ENCODE measurements at places on chromosomes 4 and X. TPM values are rescaled to one million over a fixed set of nuclear protein-coding genes. Genes with fewer than 3 reads are reported as not detected.

- no peaks in the 10 kb centered on the region for H3K36me3 ChIP-seq
- H3K27ac ChIP-seq, result peak overlapping the region; percentile 53
- no peak overlapping the region for H3K4me3 ChIP-seq
- peaks cover 3% of the 10 kb centered on the region for H3K4me1 ChIP-seq
These were observed 38.6 kb downstream of the PHOX2B start for GRCh38 chr4:41709844-41710481.

GRCh38 chrX:39953879-39954278, 143.9 kb downstream of the BCOR start:
- H3K4me1 ChIP-seq, result 0 out of 2 replicates have a peak, but pooled peaks cover 1% of the 10 kb centered on the region
- H3K27ac ChIP-seq, result no peak overlapping the region
- DNase-seq, result peak; percentile 81
- H3K27me3 ChIP-seq, result peaks cover 43% of the 10 kb centered on the region
- H3K4me3 ChIP-seq, result no peak overlapping the region
- no peaks in the 10 kb centered on the region for H3K36me3 ChIP-seq

DNA sequence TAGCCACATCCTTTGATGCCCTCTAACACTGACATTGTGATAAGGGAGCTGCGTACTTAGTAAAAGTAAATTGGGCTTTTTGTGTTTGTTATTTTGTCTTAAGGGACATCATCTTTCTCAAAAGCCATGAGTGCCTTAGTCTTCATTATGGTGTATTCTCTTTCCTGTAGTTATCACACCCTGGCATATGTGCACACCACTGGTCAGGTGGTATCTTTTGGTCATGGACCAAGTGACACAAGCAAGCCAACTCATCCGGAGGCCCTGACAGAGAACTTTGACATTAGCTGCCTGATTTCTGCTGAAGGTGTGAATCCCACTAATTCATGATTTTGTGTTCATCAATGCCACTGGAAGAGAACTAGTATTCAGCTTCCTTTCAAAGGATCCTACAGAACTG, 18.0 kb downstream of the HERC6 start:
- no peak overlapping the region for H3K27ac ChIP-seq
- H3K4me1 ChIP-seq, result no peaks in the 10 kb centered on the region
- no peaks in the 10 kb centered on the region for H3K36me3 ChIP-seq
- no peaks in the 10 kb centered on the region for H3K27me3 ChIP-seq
- no peak overlapping the region for H3K4me3 ChIP-seq

GRCh38 chrX:94121799-94122198, 447.8 kb downstream of the FAM133A start:
- no peak for DNase-seq
- H3K27ac ChIP-seq, result no peak overlapping the region
- no peaks in the 10 kb centered on the region for H3K27me3 ChIP-seq
- H3K36me3 ChIP-seq, result no peaks in the 10 kb centered on the region

GRCh38 chr4:168152837-168153500, 60.6 kb downstream of the ANXA10 start:
- H3K4me3 ChIP-seq, result no peak overlapping the region
- no peak overlapping the region for H3K27ac ChIP-seq
- no peaks in the 10 kb centered on the region for H3K4me1 ChIP-seq
- DNase-seq, result no peak
- no peaks in the 10 kb centered on the region for H3K27me3 ChIP-seq
- no peaks in the 10 kb centered on the region for H3K36me3 ChIP-seq

- no peak overlapping the region for H3K4me3 ChIP-seq
- DNase-seq, result no peak
- no peaks in the 10 kb centered on the region for H3K36me3 ChIP-seq
- H3K4me1 ChIP-seq, result peaks cover 6% of the 10 kb centered on the region
These were observed 153.5 kb downstream of the MGST2 start for GRCh38 chr4:139819082-139819481.

DNA sequence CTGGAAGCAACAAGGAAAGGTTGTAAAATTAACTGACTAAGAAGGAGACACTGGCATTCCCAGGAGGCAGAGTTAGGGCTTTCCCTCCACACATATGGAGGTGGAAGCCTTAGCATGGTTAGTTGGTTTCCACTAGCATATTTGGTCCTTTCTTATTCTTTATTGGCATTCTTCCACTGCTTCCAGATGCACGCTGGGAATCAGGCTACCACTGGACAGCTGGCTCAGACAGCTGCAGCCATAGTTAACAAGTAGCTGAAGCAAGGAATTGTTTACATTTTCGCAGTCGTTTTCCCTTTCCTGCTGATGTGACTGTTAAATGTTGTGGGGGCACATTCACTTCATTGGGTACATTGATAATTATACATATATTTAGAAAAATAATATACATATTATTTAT, 169.2 kb downstream of the GRIA2 start:
- no peaks in the 10 kb centered on the region for H3K36me3 ChIP-seq
- H3K4me3 ChIP-seq, result no peak overlapping the region

DNA sequence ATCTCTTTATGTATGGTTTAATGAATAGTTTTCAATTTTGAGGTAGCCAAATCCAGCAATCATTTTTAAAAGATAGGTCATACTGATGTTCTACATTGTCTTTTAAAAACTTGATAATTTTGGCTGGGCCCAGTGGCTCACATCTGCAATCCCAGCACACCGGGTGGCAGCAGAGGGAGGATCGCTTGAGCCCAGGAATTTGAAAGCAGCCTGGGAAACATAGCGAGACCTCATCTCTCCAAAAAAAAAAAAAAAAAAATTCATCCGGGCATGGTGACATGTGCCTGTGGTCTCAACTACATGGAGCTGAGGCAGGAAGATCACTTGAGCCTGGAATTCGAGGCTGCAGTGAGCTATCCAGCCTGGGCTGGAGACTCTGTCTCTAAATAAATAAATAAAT, 419.8 kb downstream of the GALNTL6 start:
- no peaks in the 10 kb centered on the region for H3K4me1 ChIP-seq
- no peak overlapping the region for H3K4me3 ChIP-seq
- no peaks in the 10 kb centered on the region for H3K27me3 ChIP-seq
- no peak for DNase-seq

GRCh38 chr4:64781737-64782326, 372.6 kb upstream of the TECRL start:
- no peak overlapping the region for H3K27ac ChIP-seq
- H3K27me3 ChIP-seq, result no peaks in the 10 kb centered on the region
- no peaks in the 10 kb centered on the region for H3K36me3 ChIP-seq
- no peak overlapping the region for H3K4me3 ChIP-seq

DNA sequence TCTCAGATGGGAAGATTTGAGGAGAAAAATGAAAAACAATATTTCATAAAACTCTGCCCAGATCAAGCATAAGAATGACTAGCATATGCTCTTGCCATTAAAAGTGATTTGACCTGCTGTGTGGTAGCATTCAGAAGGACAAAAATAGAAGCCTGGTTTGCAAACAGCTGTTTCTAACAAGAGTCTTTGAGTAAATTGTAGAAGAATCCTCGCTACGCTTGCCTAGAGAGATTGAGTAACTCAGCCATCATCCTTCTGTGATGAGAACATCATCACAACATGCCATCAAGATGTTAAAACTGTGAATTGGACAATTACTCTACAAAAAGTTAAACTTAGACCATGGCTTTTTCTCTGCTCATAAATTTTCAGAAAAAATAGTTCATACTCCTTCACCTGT, 168.9 kb upstream of the PUDP start:
- H3K4me1 ChIP-seq, result peaks cover 9% of the 10 kb centered on the region
- peak; percentile 57 for DNase-seq
- no peaks in the 10 kb centered on the region for H3K36me3 ChIP-seq
- no peak overlapping the region for H3K4me3 ChIP-seq

- peak; percentile 1 for DNase-seq
- H3K4me3 ChIP-seq, result no peak overlapping the region
- H3K4me1 ChIP-seq, result no peaks in the 10 kb centered on the region
- no peak overlapping the region for H3K27ac ChIP-seq
These were observed 1920.6 kb downstream of the ARAP2 start for GRCh38 chr4:34323549-34324320.

DNA sequence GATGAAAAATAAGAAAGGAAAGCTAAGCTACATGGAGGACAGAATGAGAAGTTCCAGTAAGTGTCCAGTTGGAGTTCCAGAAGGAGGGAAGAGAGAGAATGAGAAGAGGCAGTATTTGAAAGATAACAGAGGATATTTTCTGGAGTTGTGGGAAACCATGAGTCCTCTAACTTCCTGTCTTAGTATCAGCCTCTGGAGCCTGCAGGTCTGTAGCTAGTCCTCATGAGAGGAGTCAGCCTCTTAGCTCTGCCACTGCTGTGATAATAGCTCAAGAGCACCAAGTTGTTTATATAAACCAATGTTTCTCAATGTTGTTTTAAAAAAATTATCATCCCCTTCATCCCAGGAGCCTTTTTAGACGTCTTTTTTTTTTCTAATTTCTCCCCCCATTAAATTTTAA, 2.4 kb upstream of the PLAC1 start:
- DNase-seq, result peak; percentile 41
- H3K4me3 ChIP-seq, result no peak overlapping the region
- no peaks in the 10 kb centered on the region for H3K27me3 ChIP-seq

DNA sequence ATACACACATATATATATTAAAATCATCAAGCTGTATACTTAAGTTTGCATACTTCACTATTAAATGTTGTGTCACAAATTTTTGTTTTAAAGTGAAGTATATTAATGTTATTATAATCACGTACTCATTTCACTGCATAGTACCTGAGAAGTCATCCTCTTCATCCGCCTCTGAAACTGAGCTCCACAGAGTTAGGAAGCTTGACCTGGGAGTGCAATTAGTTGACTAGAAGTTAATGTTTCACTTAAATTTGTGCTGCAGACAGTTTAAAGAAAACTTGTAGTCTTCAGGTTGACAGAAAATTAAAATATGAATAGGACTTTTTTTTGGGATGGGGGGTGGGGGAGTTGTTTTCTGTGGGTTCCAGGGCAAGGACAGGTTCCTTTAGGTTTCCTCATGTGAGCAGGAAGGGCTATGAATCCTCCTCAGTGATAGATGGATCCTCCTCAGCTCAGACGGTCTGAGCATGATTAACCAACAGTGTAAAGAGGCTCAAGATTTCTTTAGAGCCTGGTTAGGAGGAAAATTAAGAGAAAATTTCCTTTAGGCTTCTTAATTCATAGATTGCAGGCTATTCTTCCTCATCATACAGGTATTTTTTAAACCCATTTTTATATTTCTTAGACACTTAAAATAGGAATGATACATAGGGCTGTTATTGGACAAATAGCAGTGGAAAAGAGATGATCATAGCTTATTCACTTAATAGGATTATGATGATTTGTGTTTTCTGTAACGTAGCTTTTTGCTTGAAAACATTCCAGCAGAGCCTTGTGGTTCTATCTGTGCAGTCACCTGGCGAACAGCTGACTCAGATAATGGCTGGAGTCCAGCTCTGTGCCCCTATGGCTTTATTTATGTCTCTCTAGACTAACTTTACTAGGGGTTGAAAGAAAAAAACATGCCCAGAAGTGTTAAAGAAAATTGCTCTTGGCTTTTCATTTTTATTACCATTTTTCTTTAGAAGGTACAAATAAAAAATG, 102.7 kb downstream of the SLC4A4 start:
- peak; percentile 52 for DNase-seq
- peaks cover 11% of the 10 kb centered on the region for H3K36me3 ChIP-seq
- no peak overlapping the region for H3K4me3 ChIP-seq
- no peak overlapping the region for H3K27ac ChIP-seq
- H3K27me3 ChIP-seq, result no peaks in the 10 kb centered on the region

- H3K36me3 ChIP-seq, result no peaks in the 10 kb centered on the region
- DNase-seq, result no peak
- no peaks in the 10 kb centered on the region for H3K4me1 ChIP-seq
- no peak overlapping the region for H3K27ac ChIP-seq
These were observed 201.5 kb downstream of the NWD2 start for GRCh38 chr4:37446016-37446415.

DNA sequence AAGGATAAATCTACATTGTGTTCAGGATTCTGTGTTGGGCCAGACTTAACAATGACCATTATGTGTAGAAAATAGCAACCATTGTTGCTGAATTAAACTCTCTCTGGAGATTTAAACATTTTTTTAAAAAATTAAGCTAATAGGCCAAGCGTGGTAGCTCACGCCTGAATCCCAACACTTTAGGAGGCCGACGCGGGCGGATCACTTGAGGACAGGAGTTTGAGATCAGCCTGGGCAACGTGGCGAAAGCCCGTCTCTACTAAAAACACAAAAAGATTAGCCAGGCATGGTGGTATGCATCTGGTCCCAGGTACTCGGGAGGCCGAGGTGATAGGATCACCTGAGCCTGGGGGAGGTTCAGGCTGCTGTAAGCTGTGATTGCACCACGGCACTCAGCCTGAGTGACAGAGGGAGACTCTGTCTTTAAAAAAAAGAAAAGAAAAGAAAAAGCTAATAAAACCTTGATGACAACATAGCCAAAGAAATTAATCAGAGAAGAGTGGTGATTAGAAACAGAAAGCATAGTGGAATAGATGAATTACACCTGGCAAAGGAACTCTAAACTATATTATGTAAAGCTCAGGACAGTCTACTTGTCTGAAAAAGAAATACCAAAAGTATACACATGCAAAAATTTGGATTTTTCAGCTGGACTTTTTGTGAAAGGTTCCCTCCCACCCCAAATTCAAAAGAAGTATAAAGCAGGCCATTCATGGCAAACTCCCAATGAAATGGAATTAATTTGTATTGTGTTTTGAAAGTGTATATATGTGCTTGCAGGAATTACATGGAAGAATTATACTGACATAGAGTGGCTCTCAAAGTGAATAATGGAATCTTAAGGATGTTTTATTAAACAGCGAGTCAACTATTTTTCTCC, 21.9 kb downstream of the PLS3 start:
- DNase-seq, result no peak
- no peak overlapping the region for H3K4me3 ChIP-seq
- H3K4me1 ChIP-seq, result no peaks in the 10 kb centered on the region
- peaks cover 2% of the 10 kb centered on the region for H3K36me3 ChIP-seq
- peak overlapping the region; percentile 55 for H3K27ac ChIP-seq
- H3K27me3 ChIP-seq, result peaks cover 3% of the 10 kb centered on the region

GRCh38 chr4:127441571-127441970, 191.2 kb upstream of the INTU start:
- H3K4me3 ChIP-seq, result no peak overlapping the region
- H3K27ac ChIP-seq, result no peak overlapping the region
- DNase-seq, result no peak
- no peaks in the 10 kb centered on the region for H3K4me1 ChIP-seq

GRCh38 chr4:101856149-101856548, 65.6 kb downstream of the BANK1 start:
- DNase-seq, result no peak
- no peaks in the 10 kb centered on the region for H3K27me3 ChIP-seq
- H3K27ac ChIP-seq, result no peak overlapping the region

CRMP1 gene
- 4.4 TPM for total RNA-seq

CWH43 gene
- total RNA-seq, result not detected

TMPRSS11D gene
- total RNA-seq, result not detected

COL4A6 gene
- total RNA-seq, result 0.28 TPM

LEF1 gene
- total RNA-seq, result 0.56 TPM

RAB33A gene
- 1.6 TPM for total RNA-seq

CACNA1F gene
- total RNA-seq, result not detected

CTAG1B gene
- not detected for total RNA-seq

RIBC1 gene
- 0.36 TPM for total RNA-seq

PHEX gene
- total RNA-seq, result 0.18 TPM

GPR82 gene
- not detected for total RNA-seq

ODAPH gene
- total RNA-seq, result not detected

RRAGB gene
- total RNA-seq, result 9.1 TPM

LANCL3 gene
- not detected for total RNA-seq
